Spinal cord (tissue), 10 donors: ENCODE measurements at places on chromosomes 2 and 18.

- no peak for DNase-seq
Observed at GRCh38 chr2:11532416-11533055, 1.3 kb upstream of the GREB1 start.

GRCh38 chr2:167293943-167294775 is 405.9 kb downstream of the XIRP2 start:
- peak; percentile 26 for DNase-seq

DNA sequence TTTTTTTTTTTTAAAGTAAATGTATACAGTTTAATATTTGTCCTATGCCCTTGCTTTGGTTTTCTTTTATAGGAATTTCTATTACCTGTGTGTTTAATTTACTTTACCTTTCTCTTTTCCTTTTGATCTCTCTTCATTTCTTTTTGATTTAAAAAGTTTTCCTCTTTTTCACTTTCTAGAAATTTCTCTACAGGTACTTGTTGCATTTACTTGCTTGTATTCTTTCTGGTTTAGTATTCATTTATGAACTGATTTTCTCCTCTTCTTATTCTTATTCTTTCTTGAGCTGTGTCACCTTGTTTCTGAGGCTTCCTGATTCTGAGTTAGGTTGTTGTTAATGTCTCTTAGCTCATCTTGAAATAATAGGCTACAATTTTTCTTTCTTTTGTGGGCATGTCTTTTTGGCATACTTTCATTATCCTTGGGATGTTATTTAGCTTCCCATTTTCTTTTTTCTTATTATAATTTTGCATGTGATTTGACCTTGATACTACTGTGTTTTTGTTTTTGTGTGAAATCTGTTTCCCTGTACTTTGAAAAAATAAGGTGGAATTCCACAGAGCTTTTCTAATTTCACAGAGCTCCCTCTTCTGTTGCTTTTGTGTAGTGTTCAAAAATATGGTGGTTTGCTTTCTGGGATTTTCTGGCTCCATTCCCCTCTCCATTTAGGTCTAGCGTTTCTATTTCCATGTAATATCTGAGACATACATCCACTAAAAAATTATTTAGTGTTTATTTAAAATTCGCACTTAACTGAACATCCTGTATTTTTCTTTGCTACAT is 25.5 kb upstream of the ALMS1 start:
- DNase-seq: no peak

DNA sequence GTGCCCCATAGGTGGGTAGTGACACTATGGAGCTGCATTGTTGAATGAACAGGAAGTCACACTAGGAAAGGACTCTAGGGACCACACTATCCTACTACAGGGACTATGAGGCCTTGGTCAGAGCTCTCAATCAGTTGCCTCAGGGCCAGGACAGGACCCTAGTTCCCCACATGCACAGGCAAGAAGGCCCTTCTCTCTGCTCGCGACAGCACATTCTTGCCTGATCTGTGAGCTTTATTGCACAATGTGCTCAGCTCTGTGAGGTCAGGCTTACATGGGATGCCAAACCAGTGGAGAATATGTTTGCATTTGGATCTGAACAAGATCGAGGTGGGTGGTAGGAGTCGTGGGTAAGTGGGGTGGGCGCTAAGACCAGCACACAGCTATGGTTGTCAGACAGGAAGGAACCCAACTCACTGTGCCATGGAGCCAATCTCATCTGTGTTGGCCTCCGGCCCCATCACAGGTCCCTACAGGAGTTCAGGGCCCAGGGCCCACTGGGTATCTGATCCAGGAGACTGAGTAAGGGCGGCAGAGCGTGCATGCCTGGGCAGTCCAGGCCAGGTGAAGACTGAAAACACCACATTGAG is 8.0 kb downstream of the PCARE start:
- DNase-seq: no peak

DNA sequence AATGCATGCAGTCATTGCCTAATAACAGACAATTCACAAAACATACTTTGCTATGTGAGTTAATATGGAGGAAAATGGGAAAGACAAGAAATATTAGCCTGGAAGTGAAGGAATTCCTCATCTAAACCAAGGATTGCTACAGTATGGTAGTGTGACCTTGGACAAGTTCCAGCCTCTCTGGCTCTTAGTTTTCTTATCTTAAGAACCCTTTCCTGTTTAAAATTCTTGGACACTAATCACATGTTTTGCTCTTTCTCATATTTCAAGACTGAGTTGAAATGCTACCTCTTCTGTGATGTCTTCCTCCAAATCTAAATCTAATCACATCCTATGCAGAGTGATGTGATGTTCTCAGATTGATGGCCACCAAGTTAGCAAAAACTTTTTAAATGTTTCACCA is 20.8 kb upstream of the ADAM23 start:
- DNase-seq: no peak

DNA sequence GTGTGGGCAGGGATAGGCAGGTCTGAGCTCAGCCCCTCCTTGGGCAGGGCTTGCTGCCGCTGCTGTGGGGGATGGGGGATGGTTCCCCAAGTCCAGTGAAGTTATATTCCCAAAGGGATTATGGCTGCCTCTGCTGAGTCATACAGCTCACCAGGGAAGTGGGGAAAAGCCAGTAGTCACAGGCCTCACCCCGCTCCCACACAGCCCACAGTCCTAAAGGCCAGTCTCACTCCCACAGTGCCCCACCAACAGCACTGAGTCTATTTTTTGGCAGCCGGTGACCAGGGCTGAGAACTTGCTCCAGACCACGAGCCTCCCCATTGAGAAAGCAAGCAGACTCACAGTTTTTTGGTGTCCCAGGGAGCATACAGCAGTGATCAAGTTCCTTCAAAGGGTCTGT is 173.3 kb downstream of the OSR1 start:
- no peak for DNase-seq

DNA sequence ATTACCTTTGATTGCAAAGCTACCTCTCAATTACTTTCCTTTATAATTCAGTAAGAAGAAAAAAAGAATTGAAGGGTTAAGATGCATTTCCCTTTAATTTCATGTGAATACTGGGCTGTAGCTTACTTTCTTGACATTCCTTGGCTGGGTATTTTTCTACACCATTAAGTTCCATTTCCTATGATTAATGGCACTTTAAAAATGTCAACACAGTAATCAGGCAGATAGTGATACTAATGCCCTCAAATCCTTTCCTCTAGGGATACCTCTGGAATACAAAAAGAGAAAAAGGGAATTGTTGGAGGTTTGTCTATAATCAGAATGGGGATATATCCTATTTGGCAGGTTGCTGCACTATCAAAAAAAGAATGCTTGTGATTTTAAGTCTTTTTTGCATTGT is 216.9 kb downstream of the SRBD1 start:
- DNase-seq: no peak

- no peak for DNase-seq
Observed at GRCh38 chr2:65917986-65918385, 485.6 kb upstream of the SPRED2 start.

- DNase-seq: no peak
Observed at GRCh38 chr2:169877398-169877797, 50.1 kb downstream of the UBR3 start.

DNA sequence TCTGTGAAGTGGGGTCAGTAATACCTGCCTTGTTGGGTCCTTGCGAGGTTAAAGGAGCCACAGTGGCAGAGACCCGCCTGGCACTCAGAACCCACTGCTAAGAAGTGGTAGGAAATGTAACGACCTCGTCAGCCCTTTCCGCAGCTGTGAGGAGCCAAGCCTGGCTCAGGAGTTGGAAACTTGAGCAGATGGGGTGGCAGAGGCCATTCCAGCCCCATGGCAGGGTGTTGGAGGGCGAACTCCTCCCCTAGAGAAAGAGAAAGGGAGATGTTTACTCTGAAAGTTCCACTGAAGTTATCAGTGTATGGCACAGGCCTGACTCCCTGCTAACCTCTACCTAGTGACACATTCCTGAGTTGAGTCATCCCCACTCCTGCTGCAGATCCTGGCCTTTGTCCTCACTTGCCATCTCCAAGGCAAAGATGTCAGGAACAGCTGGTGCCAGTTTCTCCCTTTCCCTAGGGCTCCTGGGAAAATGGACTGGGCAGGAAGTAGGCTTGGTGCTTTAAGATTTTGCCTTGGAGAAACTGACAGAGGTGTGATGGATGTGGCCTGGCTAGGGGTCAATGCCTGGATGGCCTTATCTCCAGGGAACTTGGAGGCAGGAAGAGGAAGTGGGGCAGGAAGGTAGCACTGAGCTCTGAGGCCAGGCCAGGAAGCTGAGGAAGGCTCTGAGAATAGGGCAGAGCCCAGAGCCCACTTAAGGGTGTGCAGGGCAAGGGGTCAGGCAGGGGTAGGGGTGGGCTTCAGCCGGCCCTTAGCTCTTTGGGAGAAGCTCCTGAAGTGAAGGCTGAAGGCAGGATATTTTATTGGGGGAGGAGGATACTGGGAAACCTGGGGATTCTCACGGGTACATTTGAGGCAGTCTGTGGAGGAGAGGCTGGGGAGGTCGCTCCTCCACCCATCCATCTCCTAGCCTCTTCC is 888 bp downstream of the VAMP5 start:
- no peak for DNase-seq

- DNase-seq: no peak
Observed at GRCh38 chr2:96181529-96181928, 27.1 kb downstream of the STARD7 start.

DNA sequence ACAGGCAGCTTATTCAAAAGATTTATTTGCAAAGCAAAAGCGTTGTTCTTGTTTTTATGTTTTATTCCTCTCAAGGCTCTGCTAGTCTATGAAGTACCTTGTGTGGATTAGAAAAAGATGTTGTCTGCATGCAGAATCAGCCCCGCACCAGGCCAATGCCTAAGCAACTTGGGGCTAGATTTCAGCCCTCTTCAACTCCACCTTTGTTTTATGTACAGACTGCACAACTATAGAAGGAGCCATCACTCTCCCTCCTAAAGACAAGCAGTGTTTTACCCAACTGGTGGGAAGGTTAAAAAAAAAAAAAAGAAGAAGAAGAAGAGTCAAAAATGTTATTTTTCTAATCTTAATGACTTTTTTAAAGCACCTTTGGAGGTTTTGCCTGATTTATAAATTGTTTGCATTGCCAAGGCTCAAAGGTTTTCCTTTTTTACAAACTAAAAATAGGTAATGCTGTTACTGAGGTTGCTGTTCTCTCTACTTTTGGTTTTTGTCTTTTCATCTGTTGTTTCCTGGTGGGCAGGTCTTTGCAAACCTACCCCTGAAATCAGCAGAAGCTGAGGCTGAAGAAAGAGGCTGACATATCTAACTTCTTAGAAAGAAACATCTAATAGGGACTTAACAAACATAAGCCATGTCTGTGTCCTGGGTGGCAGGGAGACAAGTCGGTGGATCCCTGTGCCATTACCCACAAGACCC is 164.0 kb downstream of the SLC39A10 start:
- no peak for DNase-seq

DNA sequence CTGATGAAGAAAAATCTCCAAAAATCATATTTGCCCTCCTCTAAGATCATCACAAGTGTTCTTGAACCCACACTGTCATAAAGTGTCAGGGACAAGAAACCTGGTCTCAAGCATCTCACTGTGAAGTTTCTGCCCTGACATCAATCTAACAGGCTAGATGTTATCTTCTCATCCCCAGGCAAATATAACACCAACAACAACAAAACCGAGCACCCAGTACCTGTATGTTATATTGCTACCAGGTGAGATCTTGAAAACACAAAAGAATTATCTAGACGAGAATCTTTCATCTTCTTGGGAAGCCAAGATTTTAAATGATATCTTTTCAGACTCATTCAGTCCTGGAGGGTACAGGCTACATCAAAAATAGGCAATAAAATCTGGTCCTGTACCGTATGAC is 8.8 kb upstream of the MAP4K3 start:
- no peak for DNase-seq

DNA sequence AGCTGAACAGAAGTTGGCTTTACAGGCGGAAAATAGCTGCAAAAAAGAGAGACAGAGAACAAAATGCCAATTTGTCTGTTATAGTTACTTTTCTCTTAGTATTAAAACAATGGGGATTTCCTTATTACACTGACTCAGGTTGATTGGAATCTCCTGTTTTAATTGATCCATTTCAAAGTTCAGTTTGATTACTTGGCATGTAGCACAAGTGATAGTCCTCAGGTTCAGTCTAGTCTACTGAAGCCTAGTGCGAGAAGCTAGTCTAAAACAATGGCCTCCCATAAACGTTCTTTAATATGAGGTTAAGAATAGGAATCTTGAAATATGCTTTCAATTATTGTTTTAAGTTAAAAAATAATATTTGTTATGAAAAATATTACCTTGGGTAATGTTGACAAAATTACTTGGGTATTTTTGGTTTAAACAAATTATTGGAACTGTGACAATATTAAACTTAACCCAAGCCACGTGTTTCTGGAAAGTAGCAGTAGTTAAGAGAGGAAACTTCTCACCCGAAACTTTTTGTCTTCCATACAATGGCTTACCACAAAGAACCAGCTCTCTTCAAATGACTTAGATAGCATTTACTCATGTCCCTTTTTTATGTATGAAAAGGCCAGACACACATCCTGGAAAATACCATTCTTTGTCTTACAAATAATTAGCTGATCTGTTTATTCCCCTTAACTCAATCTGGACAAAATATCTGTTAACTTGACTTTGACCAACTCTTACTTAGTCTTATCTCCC is 1326.2 kb upstream of the TMEFF2 start:
- no peak for DNase-seq

DNA sequence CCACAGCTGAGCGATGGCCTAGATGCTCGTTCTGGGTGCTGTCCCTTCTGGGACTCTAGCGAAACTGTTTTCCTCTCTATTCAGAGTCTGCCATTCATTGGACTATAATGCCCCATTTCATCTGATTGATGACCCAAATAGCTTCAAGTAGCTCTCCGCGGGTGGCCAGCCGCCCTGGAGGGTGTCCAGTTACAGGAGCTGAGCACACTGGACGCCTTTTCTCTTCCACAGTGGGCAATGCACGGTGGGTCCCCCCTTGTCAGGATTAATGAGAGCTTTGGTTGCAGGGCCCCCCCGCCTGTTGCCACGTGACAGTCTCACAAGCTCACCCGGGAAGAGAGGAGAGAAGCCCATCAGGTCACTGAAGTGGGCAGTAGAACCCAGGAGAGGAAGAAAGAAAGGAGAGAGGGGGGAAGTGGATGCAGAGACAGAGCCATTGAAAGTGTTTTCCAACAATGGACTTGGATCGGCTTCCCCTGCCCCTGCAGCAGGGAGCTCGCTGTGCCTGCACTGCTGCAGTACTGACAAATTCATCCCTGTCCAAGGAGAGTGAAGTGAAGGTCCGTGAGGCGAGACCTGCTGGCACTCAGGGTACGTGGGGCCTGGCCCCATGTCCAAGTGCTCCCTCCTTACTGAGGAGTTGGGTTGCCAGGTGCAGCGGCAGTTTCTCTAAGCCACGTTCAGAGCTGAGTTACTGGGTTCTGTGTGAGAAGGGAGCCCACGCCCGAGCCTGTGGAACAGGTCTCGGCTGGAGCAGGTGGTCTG is 44.8 kb downstream of the DIPK1C start:
- peak; percentile 75 for DNase-seq

- no peak for DNase-seq
Observed at GRCh38 chr2:29841386-29842004, 79.9 kb downstream of the ALK start.

DNA sequence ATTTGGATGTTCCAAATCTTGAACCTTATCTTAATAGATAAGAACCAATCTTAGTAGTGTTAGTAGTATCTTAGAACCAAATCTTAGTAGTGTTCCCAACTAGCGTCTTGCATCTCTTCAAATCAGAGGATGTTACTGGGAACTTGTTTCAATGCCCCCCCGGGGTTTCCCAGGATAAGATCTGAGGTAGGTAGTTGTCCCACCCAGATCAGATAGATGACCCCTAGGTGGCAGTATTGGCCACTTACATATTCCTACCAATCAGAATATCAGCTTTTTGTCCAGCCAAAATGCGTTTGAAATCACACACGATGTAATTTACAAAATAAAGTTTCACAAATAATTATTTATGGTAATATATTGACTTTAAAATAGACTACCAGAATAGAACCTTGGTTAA is 314.8 kb downstream of the MBD2 start:
- no peak for DNase-seq
